ENCODE measurements at places on chromosomes 2 and 18.

GRCh38 chr2:25259737-25260124 lies 82.0 kb downstream of the DNMT3A start:
- DNase-seq = no peak
- no peaks in the 10 kb centered on the region for H3K27me3 ChIP-seq
- H3K36me3 ChIP-seq = peaks cover 49% of the 10 kb centered on the region

DNA sequence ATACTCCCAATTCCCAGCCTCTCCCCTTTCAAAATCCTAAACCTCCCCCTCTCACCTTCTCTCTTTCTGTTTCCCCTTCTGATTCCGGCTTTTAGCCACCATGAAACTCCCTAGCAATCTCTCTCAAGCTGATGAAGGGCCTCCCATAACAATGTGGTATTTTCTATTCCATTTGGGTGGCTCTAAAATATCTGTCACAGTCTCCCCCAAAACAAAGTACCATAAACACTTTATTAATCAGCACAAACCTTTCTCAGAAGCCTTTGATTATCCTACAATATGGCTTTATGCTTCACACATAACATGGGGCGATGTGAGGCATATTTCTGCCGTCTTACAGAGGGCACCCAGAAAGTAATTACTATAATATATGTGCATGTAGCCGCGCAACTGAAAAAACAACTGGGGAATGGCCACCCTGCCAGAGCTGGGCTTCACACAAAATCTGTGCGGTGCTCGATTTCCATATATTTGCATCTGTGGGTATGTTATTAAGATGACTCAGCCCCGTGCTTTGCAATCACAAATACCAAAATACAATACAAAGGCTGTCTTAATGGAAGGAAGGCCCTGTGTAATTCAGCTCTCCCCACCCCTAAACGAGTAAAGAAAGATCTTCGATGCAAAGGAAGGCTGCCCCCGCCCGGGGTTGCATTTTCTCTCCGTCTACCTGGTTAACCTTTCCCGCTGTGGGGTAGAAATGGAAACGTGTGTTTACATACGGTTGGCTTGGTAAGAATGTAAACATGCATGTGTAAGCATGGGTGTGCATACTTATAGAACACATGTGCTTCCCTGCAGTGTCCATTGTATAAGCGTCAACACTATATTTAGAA lies 81.4 kb downstream of the CELF4 start:
- DNase-seq = no peak
- peaks cover 47% of the 10 kb centered on the region for H3K27me3 ChIP-seq
- H3K27ac ChIP-seq = no peak overlapping the region
- peaks cover 1% of the 10 kb centered on the region for H3K4me1 ChIP-seq
- H3K4me3 ChIP-seq = no peak overlapping the region
- no peaks in the 10 kb centered on the region for H3K36me3 ChIP-seq

GRCh38 chr2:193072647-193073046 lies 877.9 kb upstream of the TMEFF2 start:
- no peak for DNase-seq
- H3K4me1 ChIP-seq = no peaks in the 10 kb centered on the region
- H3K4me3 ChIP-seq = no peak overlapping the region

GRCh38 chr18:361941-362310 lies 94.1 kb upstream of the THOC1 start:
- no peak overlapping the region for H3K4me3 ChIP-seq
- no peaks in the 10 kb centered on the region for H3K36me3 ChIP-seq
- no peak overlapping the region for H3K27ac ChIP-seq
- no peaks in the 10 kb centered on the region for H3K4me1 ChIP-seq
- no peak for DNase-seq

GRCh38 chr2:187693923-187694322 lies 139.7 kb upstream of the TFPI start:
- no peak for DNase-seq
- no peaks in the 10 kb centered on the region for H3K36me3 ChIP-seq
- H3K27ac ChIP-seq = no peak overlapping the region
- no peaks in the 10 kb centered on the region for H3K4me1 ChIP-seq

- no peak for DNase-seq
- H3K36me3 ChIP-seq = no peaks in the 10 kb centered on the region
- H3K4me1 ChIP-seq = no peaks in the 10 kb centered on the region
- H3K4me3 ChIP-seq = no peak overlapping the region
- H3K27ac ChIP-seq = no peak overlapping the region
Observed at GRCh38 chr2:42032745-42033144, 15.1 kb upstream of the PKDCC start.

- no peak overlapping the region for H3K4me3 ChIP-seq
- no peak overlapping the region for H3K27ac ChIP-seq
- DNase-seq = no peak
- H3K27me3 ChIP-seq = no peaks in the 10 kb centered on the region
- no peaks in the 10 kb centered on the region for H3K4me1 ChIP-seq
Observed at GRCh38 chr2:226893216-226893615, 57.4 kb downstream of the RHBDD1 start.
